DMS79 (cell line): ENCODE measurements at places on chromosomes 3 and 15.
A peak's percentile ranks its signal among the peaks of the same experiment; 100 is the strongest.

- no peak for DNase-seq
These were observed 15.6 kb downstream of the TMEM158 start for GRCh38 chr3:45210308-45211041.

GRCh38 chr15:82916161-82916952 lies 36.2 kb downstream of the HOMER2 start:
- no peak for DNase-seq

GRCh38 chr3:149506965-149507364 lies 32.5 kb downstream of the TM4SF4 start:
- no peak for DNase-seq

GRCh38 chr15:58329781-58330671 lies 101.8 kb upstream of the LIPC start:
- DNase-seq = no peak

- DNase-seq = no peak
These were observed 26.6 kb downstream of the DCP1A start for GRCh38 chr3:53320697-53321096.

GRCh38 chr3:181756645-181757297 lies 45.0 kb downstream of the SOX2 start:
- DNase-seq = no peak

DNA sequence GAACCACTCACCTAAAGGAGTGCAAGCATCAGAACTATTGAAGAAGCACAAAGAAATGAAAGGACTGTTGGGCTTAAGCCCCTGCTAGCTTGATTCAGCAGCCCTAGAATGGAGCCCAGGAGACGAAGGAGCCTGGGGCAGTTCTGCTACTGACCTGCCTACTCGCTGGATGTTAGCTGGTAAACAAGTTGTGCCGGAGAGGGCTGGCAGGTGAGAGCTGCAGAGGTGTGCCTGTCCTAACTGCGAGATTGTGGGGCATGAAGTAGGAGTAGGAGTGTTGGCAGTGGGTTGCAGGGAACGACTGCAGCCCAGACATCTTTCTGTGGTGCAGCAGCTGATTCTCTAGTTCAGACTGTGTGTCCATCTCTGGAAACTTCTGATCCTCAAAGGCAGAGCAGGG lies 75.2 kb upstream of the GSK3B start:
- DNase-seq = no peak

DNA sequence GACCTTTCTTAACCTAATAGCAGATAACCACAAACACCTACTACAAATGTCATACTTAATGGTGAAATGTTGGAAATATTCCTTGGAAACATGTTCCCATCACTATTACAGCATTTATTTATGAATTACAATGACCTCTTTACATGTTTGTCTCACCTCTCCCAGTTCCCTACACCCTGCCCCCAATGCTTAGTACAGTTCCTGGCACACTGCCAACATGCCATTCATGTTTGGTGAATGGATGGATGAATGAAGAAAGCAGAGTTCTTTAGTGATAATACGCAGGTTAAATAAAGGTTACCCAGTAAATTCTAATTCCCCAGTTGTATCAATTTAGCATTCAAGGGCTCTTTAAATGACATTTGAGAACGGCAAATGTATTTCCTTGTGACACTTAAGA lies 259.9 kb upstream of the ATP11B start:
- DNase-seq = peak; percentile 63
